ENCODE measurements at places on chromosomes 4 and X. TPM values are rescaled to one million over a fixed set of nuclear protein-coding genes. Genes with fewer than 3 reads are reported as not detected.

Gene SLAIN2
- 18.0 TPM for polyA plus RNA-seq

Gene MAP9
- polyA plus RNA-seq: 32.9 TPM

Gene ITIH6
- not detected for polyA plus RNA-seq

Gene NALF2
- polyA plus RNA-seq: 5.4 TPM

Gene SLC49A3
- not detected for polyA plus RNA-seq

Gene FAM133A
- 4.9 TPM for polyA plus RNA-seq

Gene CYTL1
- not detected for polyA plus RNA-seq
